ENCODE measurements at places on chromosomes 6 and 20.

GRCh38 chr6:76465410-76465809, 392.9 kb upstream of the IMPG1 start:
- DNase-seq, result no peak

GRCh38 chr20:61127311-61128039, 124.6 kb upstream of the CDH4 start:
- peak; percentile 35 for DNase-seq

GRCh38 chr6:1574890-1575209, 34.9 kb upstream of the FOXC1 start:
- DNase-seq, result no peak

DNA sequence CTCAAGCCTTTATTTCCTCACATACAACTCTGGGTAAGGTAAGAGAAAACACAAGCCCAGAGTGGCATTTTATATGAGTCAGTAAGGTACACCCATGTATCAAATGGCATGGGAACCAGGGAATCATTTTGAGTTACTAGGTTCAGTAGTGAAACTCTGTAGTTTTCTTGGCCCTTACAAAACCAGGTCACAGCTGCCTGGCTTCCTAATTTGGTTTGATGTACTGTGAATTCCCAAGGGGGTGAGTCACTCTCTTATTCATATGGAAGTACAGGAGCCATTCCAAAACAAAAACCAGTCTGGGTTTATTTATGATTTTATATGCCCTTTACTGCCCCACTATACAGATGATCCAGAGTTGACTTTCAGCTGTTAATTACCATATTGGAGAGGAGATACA, 70.7 kb downstream of the PDE7B start:
- DNase-seq, result peak; percentile 95

DNA sequence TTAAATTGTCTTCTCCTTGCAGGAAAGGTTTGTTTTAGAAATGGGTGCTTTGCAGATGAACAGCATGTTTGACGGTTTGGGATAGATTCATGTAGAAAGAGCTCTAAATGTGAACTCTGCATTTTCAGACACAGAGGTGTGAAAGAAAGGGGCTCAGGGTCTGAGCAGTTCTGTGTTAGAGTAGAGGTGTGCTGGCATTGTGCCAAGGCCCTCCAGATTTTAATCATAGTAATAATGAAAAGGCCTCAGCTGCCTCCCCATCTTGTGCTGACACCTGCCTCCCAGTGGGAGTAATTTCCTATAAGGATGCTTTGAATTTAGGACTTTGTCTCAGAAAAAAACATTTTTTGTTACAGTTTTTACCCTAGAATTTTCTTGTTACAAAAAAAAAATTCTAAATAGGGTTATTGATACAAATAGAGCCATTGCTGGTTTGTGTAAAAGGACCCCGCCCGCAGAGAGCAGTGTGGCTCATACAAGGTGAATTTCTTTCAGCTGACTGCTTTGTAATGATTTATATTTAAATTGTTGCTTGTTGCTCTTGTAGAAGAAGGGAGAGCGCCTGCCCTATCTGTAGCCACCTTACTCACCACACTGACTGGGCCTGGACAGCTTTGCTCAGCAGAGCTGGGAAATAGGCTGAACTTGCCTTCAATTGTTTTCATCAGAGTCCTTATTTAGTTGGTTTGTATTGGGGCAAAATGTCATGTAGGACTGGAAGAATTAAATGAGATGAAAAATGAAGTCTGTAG, 294.5 kb downstream of the ZFAND3 start:
- DNase-seq, result no peak

- no peak for DNase-seq
Observed at GRCh38 chr6:52191824-52192223, 5.6 kb downstream of the IL17A start.

DNA sequence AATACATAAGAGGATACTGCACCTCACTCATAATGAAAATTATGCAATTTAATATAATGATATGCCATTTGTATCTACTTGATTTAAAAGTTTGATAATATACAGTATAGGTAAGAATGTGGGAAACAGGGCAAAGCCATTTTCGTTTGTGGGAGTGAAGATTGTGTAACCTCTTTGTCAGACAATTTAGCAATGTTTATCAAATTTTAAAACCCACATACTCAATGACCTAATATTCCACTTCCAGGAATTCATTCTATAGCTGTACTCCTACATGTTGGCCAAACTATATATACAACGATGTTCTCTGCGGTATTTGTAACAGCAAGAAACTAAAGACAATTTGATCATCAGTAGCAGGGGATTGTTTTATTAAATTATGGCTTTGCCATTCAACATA, 17.8 kb upstream of the FKBP5 start:
- no peak for DNase-seq

GRCh38 chr20:59117526-59117925, 46.1 kb upstream of the ZNF831 start:
- DNase-seq, result no peak

GRCh38 chr6:114061116-114061515, 90.2 kb upstream of the HDAC2 start:
- no peak for DNase-seq

GRCh38 chr6:145372671-145373151, 362.6 kb downstream of the EPM2A start:
- DNase-seq, result peak; percentile 17

DNA sequence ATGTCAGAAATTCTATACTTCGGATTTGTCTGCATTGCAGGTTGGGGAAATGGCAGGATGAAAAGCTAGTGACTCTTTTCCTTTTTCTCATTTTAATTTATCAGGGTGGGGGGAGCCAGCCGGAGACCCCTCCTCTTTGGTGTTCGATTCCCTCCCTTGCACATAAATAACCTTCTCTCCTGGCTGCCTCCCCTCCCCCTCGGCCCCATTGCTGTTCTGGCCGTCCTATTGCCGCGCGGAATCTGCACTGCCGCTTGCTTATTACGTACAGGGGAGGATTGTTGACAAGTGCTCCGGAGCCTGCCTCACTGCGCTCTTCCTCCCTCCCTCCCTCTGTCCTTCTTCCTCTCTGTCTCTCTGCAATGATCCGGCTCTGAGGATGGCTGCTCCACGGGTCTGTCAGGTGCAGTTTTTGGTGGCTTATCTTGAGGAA, 154.7 kb downstream of the JARID2 start:
- DNase-seq, result no peak

GRCh38 chr6:116206231-116206903, 47.5 kb downstream of the TSPYL4 start:
- DNase-seq, result no peak

GRCh38 chr20:52432740-52433139, 241.2 kb upstream of the ZFP64 start:
- DNase-seq, result no peak

- no peak for DNase-seq
Observed at GRCh38 chr20:49444553-49444990, 37.9 kb downstream of the KCNB1 start.

GRCh38 chr6:137705160-137706082, 161.6 kb upstream of the TNFAIP3 start:
- DNase-seq, result peak; percentile 29

GRCh38 chr6:167154895-167155294, 2.9 kb downstream of the GPR31 start:
- DNase-seq, result no peak

DNA sequence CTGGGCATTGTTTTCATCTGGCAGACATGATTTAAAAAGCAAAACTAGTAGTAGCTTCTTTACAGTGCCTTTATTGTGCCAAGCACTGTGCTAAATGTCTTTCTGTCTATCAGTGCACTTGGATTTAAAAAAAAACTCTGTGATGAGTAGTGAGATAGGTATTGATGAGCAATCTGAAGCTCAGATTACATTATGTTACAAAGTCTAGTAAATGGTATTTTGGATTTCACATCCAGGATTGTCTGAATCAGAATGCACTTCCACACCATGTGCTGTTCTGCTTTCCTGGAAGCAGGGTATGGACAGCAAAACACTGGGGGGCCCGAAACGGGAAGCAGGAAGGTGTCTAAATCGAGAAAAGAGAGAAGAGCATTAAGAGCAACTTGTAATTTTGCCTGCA, 103.4 kb upstream of the CCN2 start:
- no peak for DNase-seq

DNA sequence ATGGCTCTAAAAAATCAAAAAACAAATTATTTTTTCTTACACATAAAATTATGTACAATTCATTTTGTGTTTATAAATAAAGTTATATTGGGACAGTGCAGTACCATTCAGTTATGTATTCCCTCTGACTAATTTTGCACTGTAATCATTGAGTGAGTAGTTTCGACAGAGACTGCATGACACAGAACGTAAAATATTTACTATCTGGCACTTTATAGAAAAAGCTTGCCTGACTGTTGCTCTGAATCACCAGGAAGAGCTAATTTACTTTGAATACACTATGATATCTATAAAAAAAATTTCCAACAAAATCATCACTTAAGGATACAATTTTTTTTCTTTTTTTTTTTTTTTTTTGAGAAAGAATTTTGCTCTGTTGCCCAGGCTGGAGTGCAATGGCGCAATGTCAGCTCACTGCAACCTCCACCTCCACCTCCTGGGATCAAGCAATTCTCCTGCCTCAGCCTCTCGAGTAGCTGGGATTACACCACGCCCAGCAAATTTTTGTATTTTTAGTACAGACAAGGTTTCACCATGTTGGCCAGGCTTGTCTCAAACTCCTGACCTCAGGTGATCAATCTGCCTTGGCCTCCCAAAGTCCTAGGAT, 11.0 kb upstream of the KHDC1L start:
- peak; percentile 89 for DNase-seq

- no peak for DNase-seq
Observed at GRCh38 chr6:159108426-159108985, 60.7 kb upstream of the FNDC1 start.

GRCh38 chr20:31644701-31645100, 7.0 kb downstream of the COX4I2 start:
- DNase-seq, result no peak

GRCh38 chr6:125534430-125535263, 214.8 kb upstream of the HEY2 start:
- no peak for DNase-seq

DNA sequence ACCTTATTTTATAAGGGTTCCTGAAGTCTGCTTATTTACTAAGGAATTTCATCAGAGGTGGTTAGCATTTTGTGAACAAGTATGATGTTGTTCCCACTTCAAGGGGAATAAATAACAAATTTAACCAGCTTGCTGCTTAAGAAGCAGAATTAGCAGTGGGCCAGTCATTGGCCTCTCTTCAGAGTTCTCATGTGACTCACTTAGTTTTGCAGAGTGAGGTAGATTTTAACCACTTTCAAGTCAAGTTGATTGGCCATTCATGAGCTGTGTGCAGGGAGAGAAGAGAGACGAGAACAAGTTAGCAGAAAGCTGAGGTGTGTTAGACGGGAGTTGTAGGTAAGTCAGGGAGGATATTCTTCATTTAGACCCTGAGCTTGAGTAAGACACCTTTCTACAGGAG, 18.1 kb downstream of the TOP1 start:
- no peak for DNase-seq

- no peak for DNase-seq
Observed at GRCh38 chr6:144606083-144606482, 320.9 kb downstream of the UTRN start.

DNA sequence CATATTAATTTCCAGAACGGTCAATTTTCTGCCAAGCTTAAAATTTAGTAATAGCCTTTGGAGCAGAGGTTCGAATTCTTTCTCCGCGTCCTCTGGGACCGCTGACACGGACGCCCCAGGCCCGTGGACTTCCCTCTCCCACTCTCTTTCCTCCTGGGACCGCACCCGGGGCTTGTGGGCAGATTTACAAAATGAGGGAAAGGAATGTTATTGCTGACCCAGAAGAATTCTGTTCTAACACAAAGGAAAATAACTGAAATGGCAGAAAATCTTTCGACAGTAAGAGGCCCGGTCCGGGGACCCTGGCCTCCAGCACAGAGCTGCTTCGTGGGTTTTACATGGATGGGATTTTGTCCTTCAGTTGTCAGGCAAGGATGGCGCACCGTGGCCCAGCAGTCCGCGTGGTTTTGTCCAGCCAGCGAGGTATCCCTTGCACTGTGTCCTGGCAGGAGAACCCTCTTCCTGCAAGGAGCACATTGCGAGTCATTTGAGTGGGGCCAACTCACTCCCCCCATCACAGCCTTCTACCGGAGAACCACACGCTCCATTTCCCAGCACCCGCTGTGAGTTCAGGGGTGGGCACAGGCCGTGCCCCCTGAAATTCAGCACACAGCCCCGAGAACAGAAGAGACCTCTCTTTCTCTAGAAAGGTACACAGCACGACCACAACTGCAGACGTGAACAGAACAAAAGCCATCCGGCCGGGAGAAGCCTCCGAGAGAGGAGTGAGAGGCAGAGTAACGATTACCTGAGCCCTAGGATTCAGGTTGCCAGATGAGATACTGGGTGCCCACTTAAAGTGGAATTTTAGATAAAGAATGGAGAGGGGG, 106.0 kb upstream of the AFDN start:
- DNase-seq, result no peak

DNA sequence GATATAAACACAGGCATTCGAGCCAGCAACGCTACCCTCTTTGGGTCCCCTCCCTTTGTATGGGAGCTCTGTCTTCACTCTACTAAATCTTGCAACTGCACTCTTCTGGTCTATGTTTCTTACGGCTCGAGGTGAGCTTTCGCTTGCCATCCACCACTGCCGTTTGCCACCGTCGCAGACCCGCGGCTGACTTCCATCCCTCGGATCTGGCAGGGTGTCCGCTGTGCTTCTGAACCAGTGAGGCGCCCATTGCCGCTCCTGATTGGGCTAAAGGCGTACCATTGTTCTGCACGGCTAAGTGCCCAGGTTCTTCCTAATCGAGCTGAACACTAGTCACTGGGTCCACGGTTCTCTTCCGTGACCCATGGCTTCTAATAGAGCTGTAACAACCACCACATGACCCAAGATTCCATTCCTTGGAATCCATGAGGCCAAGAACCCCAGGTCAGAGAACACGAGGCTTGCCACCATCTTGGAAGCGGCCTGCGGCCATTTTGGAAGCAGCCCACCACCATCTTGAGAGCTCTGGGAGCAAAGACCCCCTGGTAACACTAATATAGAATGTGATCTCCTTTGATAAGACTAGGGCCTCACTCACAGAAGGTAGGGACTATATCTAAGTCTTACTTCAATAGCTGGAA, 973 bp downstream of the UBD start:
- no peak for DNase-seq

DNA sequence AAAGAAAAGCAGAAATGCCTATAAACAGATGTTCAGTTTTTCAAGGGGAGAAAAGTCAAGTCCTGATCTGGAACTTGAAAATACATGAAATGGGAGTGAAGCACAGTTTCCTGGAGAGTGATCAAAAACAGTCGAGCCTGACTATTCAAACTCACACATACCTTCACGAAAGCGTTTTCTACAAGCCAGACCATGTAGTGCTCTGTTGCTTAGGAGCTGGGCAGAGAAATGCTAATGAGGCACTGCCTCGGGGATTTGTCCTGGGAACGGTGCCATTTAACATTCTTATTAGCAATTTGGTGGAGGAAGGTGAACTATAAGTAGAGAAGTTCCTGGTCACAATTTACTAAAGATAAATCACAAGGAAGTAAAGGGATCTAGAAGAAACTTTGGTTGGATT, 5.9 kb downstream of the NHSL1 start:
- no peak for DNase-seq

- DNase-seq, result no peak
Observed at GRCh38 chr20:48669946-48670605, 157.7 kb downstream of the PREX1 start.

- no peak for DNase-seq
Observed at GRCh38 chr6:132865829-132866228, 51.5 kb downstream of the RPS12 start.

All from GM04504 (cell line).